ENCODE measurements at places on chromosomes 11 and 22.

GRCh38 chr11:33333816-33334215 is 76.6 kb downstream of the HIPK3 start:
- no peak for DNase-seq

DNA sequence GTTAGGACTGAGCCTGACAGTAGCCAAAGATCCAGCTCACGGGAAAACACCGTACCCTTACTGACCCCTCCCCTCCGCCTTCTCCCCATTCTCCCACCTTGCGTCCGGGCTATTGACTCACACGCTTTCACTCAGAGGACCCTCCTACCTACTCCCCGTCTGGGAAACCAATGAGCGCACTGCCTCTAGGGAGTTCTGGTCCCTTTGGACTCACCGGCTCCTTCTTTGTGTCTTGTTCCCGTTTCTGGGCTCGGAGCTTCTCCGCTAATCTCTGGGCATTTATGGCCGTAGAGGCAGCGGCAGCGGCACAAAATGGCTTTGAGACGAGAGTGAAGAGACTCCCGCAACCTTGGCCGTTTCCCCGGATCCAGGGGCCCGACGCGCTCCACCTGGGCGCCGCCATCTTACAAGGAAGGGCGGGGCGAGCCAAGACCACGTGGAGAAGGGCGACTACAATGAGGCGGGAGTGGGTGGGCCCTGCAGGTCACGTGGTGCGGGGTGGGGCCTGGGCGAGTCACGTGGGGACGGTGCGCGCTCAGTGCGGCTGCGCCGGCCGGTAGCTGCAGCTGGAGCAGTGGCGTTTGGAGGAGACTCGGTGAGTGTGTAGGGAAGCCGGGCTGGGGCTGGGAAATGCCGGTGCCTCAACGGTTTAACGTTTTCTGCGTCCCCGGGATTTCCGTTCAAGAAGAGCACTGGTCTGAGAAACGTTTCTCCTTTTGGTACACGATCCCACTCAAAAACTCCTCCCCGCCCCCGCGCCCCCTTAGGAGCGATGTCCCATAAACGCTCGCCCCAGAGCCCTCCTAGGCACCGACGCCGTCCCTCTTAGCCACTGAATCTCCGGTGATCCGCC is at the start of the genes FAM118B and RPUSD4:
TSS of gene FAM118B (plus strand) at position 547 of the 853 bp plus-strand sequence. CDS start 23,220 bp downstream, outside the sequence.
TSS of gene RPUSD4 (minus strand) at position 415 of the 853 bp plus-strand sequence. CDS start at position 403, 12 bp downstream.
- DNase-seq: peak; percentile 96

DNA sequence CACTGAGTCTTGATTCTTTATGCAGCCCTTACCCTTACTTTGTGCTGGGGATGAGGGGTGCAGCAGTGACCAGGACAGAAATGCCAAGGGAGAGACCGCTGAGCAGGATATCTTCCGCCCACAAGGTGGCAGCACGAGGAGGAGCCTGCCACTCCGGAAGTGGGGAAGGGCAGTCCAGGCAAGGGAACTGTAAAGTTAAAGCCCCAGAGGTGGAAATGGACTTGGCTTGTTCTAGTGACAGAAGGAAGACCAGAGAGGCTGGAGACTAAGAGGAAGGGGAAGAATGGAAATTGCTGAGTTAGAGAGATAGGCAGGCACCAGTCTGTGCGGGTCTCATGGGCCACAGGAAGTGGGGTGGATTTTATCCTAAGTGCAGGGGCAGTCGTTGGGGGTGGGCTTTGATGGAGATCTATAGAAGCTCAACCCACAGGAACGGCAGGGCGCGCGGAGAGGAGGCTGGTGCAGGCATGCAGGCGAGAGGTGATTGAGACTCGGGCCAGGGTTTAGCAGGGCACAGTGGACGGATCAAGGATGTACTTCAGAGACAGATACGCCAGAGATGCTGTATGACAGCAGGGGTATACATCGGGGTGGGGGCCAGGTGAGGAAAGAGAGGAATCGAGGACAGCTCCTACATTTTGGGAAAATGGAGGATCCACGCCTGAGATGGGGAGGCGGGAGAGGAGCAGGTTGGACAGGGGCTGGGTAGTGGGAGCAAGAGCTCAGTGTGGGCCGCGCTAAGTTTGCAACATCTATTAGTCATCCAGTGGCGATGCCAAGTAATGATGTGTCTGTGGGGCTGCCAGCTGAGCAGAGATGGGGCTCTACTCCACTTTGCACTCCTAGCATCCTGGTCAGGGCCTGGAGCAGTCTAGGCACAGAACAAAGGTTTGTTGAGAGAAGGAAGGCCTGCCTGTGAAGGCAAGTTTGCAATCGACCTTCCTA is 3.3 kb upstream of the GRK2 start:
- peak; percentile 80 for DNase-seq

- no peak for DNase-seq
Observed at GRCh38 chr11:45881708-45882368, 3.6 kb upstream of the MAPK8IP1 start.

- DNase-seq: no peak
Observed at GRCh38 chr11:102603576-102603975, 21.6 kb downstream of the MMP20 start.

DNA sequence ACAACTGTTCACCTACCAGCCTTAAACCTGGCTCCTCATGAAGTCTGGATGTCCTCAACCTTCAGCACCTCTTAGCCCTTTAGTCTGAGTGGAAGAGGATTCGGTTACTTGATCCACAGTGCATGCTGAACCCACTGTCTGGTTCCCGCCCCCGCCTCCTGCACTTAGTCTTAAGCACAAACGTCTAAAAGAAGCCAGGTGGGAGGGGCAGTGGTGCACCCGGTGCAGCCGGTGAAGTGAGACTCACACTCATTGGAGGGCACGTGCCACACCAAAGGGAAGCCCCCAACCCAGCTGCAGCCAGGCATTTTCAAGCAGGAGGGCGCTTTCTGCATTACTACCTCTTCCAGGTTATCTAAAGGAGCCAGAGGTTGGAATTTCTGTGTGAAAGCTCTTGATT is 146.8 kb downstream of the COMMD9 start:
- DNase-seq: no peak

DNA sequence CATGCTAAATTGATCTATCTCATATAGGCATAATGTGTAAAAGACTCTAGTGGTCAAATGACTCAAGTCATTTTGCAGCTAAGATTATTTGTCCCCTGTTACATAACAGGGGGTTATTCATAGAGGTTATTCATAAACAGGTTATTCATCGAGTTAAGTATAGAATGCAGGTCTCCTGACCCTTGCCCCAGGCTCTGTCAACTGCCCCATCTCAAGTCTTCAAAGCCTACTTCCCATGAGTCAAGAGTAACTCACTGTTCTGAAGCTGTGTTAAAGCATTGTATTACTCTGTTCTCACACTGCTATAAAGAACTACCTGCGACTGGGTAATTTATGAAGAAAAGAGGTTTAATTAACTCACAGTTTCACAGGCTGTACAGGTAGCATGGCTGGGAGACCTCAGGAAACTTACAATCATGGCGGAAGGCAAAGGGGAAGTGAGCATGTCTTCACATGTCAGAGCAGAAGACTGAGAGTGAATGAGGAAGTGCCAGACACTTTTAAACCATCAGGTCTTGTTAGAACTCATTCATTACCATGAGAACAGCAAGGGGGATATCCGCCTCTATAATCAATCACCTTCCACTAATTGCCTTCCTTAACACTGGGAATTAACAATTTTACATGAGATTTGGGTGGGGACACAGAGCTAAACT is 226.2 kb upstream of the BLID start:
- DNase-seq: no peak

DNA sequence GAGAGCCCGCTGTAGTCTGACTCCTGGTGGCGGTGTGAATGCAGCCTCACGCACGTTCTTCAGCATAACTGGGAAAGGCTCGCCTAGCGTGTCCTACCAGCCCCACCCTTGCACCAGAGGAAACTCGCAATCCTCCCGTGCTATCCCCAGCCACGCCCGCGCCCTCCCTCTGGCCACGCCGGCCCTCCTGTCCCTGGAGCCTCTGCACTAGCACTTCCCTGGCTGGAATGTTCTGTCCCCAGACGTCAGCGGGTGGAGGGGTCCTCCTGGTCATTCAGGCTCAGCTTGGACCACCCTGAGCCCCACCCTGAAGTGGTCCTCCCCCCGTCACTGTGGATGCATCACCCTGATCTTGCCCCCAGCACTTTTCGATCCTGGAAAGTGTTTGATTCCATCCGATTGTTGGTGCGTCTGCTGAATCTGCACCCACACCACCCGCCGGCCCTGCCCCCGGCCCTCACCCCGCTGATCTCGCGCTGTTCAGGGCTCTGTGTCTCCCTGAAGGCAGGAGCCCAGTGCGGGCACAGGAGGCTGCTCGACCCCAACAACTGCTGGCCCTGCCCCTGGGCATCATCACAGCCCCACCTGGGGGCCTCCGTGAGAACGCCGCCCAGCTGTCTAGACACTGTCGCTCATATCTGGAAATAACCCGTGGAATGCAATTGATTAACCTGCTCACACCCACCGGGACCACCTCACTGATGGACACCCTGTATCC is 437.0 kb downstream of the TBC1D22A start:
- no peak for DNase-seq

DNA sequence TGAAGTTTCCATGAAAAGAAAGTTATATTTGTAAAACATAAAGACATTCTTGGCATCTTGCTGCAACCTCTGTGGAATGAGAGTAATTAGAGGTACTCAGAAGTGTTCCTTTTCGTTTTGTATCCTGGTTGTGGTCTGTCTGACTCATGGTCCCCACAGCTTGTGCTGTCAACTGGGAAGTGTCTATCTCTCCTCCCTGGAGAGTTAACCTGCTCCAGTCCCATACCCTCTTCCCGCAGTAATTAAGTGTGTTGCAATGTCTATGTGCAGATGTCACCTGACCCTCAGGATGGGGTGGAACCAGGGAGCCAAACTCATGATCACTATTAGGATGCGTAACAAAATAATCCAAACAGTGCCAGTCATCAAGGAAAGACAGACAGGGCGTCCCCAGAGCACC is 23.0 kb upstream of the ZDHHC13 start:
- DNase-seq: peak; percentile 13

- DNase-seq: no peak
Observed at GRCh38 chr22:25750569-25751173, 8.7 kb downstream of the MYO18B start.

DNA sequence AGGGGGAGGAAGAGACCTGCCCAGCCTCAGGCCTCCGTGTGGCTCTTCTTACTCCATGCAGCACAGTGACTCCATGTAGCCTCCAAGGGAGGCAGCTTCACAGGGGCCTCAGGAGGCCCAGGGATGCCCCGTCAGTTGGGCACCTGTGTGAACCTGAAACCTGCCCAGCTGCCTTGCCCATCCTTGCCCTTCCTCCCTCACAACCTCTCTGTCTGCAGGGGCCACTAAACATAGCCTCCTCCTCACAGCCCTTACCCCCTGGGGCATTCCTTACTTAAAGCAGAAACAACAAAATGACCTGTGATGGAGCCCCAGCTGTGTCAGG is 7.1 kb downstream of the LRRC32 start:
- no peak for DNase-seq

- peak; percentile 42 for DNase-seq
Observed at GRCh38 chr22:39252461-39253434, 8.0 kb upstream of the PDGFB start.

DNA sequence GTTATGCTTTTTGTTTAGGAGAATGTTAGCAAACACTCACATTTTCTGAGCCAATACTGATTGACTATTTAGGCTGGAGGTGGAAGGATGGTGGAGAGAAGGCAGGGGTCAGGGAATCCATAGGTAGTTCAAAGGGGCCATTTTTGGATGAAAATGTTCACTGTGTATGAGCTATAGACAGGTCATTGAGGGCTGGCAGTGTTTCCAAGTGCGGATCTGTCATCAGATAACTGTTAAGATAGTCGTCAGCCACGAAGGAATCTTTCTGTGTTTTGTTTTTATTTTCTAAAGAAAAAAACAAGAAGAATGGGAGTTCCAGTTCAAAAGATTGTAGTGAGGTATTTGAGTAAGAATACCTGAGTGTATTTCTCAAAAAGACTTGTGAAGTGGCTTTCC is 3.1 kb downstream of the KCNJ5 start:
- no peak for DNase-seq

GRCh38 chr11:61512435-61512834 is 3.9 kb downstream of the LRRC10B start:
- DNase-seq: no peak

DNA sequence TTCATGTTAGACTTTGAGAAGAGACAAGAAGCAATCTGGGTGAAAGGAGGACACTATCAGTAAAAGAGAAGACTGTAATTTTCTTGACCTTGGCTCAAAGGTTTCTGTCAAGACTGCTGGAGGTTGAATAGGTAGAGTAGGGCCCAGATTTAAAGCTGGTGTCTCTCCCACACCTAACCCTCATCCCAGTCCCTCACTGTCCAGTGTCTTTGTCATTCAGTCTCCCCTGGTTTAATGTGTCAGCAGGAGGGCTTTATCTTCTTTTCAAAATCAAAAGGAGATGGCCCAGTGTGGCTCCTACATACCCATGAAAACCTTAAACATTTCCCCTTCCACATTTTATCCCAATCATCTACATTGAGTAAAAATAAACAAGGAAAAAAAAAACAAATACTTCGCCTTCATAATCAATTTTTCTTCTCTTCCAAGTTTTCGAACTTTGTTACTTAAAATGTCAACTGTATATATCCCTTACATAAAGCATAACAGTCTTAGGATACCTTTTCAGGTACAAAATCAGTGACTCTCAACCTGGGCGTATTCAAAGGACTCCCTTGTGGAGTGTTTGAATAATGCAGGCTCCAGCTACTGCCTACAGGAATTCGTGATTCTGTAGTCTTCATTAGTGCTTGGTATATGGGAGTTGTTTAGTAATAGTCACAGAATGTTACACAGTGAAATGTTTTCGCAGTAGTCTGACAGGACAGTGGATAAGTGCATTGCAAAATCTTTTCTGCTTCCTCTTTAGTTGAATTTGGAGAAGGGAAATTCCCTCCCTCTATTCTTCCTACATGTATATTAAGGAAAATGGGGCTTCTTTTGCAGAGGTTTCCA is 87.2 kb downstream of the FAT3 start:
- no peak for DNase-seq

DNA sequence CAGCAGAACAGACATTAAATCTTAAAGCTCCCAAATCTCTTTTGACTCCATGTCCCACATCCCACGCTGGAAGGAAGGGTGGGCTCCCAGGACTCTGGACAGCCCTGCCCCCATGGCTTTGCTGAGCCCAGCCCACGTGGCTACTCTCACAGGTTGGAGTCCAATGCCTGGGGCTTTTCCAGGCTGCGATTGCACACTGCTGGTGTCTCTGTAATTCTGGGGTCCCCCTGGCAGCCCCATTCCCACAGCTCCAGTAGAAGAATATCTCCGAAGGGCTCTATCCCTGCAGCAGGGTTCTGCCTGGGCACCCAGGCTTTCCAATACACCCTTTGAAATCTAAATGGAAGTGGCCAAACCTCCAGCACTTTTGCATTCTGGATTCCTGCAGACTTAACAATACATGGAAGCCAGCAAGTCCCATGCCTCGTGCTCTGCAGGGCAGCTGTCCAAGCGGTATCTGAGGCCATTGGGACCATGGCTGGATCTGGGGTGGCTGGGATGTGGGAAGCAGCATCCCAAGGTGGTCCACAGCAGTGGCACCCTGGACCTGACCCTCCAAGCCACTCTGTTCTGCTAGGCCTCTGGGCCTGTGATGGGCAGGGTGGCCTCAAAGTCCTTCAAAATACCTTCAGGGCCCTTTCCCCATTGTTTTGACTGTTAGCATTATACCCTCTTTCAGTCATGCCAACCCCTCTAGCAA is 47.9 kb upstream of the TH start:
- no peak for DNase-seq

DNA sequence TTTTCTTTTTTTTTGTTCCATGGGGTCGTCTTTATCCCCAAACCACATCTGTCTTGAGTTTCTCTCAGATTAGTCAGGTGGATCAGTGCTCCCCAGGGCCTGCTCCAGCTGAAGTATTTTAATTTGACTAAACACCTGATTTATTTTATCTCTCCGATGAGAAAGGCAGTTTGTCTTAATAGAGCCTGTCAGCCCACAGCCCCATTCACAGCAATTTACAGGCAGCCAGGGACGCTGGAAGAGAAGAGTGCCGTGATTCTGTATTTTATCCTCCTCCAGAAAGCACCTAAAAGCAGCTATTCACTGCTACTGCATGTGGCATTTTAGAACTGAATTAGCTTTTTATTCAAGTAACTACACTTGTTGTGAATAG is 164.5 kb downstream of the SOX6 start:
- DNase-seq: no peak
